Cortex of kidney (tissue), 1 donor: ENCODE measurements at places on chromosomes 12 and 14.

DNA sequence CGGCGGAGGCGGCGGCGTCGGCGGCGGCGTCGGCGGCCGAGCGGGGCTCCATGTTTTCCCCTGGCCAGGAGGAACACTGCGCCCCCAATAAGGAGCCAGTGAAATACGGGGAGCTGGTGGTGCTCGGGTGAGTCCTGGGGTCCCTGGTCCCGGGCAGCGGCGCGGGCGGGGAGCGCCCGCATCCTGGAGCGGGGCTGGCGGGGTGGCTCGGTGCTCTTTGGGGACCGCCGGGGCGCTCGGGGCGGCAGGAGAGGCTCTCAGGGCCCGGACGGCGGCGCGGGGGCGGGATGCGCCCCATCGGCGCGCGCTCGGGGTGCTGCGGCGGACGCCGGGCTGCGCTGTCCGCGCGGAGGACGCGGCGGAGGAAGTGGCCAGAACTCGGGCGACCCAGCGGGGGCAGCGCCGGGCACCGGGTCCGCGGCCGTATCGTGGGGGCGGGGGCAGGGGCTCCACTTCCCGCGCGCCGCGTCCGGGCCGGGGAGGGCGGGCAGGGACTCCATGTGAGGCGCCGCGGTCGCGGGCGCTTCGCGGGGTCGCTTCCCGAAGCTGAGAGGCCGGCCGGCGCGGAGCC lies 485 bp downstream of the PELI2 start:
- no peak for DNase-seq

- no peak for DNase-seq
Observed at GRCh38 chr14:100617410-100618317, 30.4 kb upstream of the BEGAIN start.

GRCh38 chr12:57869927-57870318 lies 23.4 kb upstream of the CTDSP2 start:
- no peak for DNase-seq

DNA sequence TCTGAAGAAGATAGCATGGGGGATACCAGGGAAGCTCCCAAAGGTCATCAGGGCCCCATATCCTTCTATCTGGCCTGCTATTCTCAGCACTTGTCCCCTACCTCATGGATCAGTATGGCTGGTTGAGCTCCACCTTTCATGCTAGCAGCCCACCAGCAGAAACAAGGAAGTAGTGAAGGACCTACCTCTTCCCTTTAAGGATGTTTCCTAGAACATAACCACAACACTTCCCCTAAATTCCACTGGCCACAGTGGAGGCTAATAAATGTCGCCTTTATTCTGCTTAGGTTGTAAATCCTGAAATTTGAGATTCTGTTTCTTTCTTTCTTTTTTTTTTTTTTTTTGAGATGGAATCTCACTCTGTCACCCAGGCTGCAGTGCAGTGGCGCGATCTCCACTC lies 128.6 kb upstream of the PARP11 start:
- no peak for DNase-seq

- no peak for DNase-seq
Observed at GRCh38 chr14:69882915-69883314, 3.7 kb downstream of the SMOC1 start.

DNA sequence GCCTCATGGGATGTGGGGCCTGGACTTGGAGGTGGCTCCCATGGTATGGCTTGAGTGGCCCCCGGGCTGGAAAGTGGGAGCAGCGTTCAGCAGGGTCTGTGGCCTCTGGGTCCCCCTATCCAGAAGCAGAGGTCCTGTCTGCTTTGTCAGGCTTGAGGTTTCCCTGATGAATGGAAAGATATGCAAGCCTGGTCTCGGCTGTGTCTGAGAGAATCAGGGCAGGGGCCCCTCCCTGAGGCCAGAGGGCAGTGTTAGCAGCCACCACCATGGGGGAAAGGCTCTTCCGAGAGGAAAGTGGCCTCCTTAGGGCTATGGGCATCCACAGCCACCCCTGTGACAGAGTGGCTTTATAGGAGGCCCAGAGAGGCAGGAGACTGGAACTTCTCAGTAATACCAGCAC lies 128.2 kb downstream of the VRK1 start:
- no peak for DNase-seq
